ENCODE measurements at places on chromosomes 5 and 9. TPM values are rescaled to one million over a fixed set of nuclear protein-coding genes. Genes with fewer than 3 reads are reported as not detected.

LAMC3 gene
- total RNA-seq = 0.73 TPM

C9 gene
- total RNA-seq = not detected

BTNL8 gene
- total RNA-seq = not detected

CBY3 gene
- 0.52 TPM for total RNA-seq

NTRK2 gene
- total RNA-seq = 0.10 TPM

TAF11L10 gene
- not detected for total RNA-seq

TXNDC8 gene
- total RNA-seq = not detected
